B cell (primary cell): ENCODE measurements at places on chromosomes 13 and 19. TPM values are rescaled to one million over a fixed set of nuclear protein-coding genes. Genes with fewer than 3 reads are reported as not detected.

TBXA2R gene
- 3.9 and 6.1 TPM in 2 replicates for total RNA-seq

LRCH1 gene
- total RNA-seq = 50.3 and 51.9 TPM in 2 replicates

TPP2 gene
- 51.1 and 56.6 TPM in 2 replicates for total RNA-seq

DNA sequence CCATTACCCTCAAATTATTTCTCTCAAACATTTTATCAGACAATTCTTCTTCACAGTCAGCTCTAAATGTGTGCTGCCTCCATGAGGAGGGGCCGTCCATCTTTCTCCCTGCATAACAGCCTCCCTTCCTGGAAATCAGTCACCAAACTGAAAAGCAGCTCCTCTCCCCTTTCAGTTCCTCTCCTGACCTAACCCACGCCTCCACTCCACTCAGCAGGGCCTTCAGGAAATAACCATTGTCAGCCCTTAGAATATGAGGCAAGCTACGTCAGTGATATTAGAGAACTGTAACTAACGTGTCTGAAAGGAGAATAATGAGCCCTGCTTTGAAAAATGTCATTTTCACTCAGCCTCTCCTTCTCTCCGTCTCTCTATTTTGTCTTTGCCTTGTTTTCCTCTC lies 116.2 kb downstream of the OLFM4 start:
- no peaks in the 10 kb centered on the region for H3K4me1 ChIP-seq
- no peaks in the 10 kb centered on the region for H3K27me3 ChIP-seq
- H3K27ac ChIP-seq = no peak overlapping the region
- no peak overlapping the region for H3K4me3 ChIP-seq

DNA sequence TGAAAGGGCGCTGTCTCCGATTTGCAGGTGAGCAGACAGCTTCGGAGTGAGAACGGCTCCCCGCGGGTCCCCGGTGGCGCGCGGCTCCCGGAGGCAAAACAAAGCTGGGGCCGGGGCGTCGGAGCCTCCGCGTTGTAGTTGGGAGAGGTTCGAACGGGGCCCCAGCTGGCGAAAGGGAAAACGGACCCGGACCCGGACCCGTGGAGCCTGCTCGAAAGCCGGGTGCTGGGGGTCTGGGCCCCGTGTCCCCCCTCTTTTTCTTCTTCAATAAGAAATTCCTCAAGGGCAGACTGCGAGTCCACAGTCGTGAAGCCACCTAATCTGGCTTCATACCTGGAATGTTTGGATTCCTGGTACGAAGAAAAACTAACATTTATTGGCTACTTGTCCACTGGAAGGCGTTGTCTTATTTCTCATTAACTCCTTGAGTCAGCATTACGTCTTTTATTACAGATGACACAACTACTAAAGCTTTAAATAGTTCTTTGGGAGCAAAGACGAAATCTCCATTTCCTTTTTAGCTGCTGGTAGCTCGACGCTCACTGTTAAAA lies 632 bp upstream of the MTIF3 start:
- H3K27me3 ChIP-seq = no peaks in the 10 kb centered on the region
- peak overlapping the region; percentile 98 for H3K27ac ChIP-seq
- peak overlapping the region; percentile 90 for H3K4me3 ChIP-seq
- no peaks in the 10 kb centered on the region for H3K36me3 ChIP-seq

DNA sequence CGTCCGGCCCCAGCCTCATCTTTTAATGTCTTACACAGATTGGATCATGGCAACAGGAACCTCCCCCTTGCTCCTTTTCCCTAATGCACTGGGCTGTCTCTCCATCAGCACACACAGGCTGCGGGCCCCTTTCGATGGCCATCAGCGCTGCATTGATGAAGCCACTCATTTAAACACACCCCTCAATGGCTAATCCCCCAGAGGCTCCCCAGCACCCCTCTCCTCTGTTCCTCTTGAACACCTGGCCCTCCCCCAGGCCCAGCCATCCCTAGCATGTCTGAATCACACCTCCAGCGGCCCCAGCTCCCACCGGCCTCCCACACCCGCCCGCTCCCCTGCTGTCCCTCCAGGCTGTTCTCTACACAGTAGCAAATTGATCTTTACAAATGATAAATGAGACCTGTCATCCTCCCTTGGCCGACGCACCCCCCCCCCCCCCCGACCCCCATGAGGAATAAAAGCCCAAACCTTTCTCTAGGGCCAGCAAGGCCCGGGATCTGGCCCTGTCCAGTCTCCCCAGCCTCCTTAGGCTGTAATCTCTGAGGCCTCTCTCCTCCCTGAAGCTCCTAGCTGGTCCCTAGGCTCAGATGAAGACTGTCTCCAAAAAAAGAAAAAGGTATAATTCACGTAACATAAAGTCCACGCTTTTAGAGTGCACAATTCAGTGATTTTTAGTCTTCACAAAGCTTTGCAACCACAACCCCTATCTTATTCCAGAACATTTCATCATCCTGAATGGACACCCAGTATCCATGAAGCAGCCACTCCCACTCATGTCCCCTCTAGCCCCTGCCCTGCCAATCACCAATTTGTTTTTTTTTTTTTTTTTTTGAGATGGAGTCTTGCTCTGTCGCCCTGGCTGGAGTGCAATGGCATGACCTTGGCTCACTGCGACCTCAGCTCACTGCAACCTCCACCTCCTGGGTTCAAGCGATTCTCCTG lies 7.4 kb downstream of the RPL28 start:
- H3K36me3 ChIP-seq = peaks cover 34% of the 10 kb centered on the region
- H3K27me3 ChIP-seq = no peaks in the 10 kb centered on the region
- peaks cover 9% of the 10 kb centered on the region for H3K4me1 ChIP-seq
- DNase-seq = no peak
- H3K27ac ChIP-seq = no peak overlapping the region

DNA sequence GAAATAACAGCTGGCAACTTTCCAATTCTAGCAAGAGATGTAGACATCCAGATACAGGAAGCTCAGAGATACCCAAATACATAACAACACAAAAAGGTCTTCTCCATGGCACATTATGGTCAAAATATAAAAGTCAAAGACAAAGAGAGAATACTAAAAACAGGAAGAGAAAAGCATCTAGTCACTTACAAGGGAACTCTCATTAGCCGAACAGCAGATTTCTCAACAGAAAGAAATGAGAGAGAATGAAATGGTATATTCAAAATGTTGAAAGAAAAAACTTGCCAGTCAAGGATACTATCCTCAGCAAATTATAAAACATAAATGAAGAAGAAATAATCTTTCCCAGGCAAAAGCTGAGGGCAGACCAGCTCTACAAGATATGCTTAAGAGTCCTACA lies 12.4 kb downstream of the ZNF780A start:
- H3K27ac ChIP-seq = no peak overlapping the region
- peaks cover 40% of the 10 kb centered on the region for H3K36me3 ChIP-seq
- no peak for DNase-seq
- H3K4me3 ChIP-seq = no peak overlapping the region
- no peaks in the 10 kb centered on the region for H3K27me3 ChIP-seq
- H3K4me1 ChIP-seq = peaks cover 5% of the 10 kb centered on the region

DNA sequence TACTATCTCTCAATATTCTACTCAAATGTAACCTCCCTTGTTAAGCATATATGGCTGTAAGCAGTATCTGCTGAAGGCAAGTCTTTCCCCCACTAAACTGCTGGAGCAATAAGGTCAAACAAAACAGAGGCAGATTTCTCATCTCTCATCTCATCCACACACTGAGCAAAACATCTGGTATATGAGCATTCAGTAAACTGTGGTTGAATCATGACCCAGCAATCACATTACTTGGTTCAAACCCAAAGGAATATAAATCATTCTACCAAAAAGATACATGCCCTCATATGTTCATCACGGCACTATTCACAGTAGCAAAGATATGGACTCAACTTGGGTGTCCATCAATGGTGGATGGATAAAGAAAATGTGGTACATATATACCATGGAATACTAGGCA lies 344.4 kb downstream of the SUCLA2 start:
- no peak for DNase-seq
- no peaks in the 10 kb centered on the region for H3K27me3 ChIP-seq
- no peaks in the 10 kb centered on the region for H3K36me3 ChIP-seq
- H3K4me1 ChIP-seq = no peaks in the 10 kb centered on the region
- no peak overlapping the region for H3K27ac ChIP-seq

DNA sequence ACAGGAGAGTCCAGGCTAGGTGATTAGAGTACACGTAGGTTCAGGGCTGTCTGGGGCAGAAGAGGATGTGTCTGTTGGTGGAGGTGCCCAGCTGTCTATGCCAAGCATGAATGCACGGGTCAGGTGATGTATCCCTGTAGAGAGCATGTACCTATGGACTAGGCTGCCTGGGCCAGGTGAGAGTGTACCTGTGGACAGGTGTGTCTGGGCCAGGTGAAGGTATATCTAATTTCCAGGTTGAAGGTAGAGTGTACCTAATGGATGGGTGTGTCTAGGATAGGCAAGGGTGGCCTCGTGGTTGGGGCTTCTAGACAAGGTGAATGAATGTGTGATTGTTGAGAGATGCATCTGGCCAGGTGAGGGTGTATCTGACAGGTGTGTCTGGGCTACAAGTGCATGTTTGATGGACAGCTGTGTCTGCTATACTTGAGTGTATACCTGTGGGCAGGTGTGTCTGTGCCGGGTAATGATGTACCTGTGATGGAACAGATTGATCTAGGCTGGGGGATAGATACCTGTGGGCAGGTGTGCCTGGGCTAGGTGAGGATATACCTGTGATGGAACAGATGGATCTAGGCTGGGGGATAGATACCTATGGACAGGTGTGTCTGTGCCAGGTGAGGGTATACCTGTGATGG lies 15.5 kb upstream of the ZNF414 start:
- H3K27ac ChIP-seq = no peak overlapping the region
- H3K4me3 ChIP-seq = no peak overlapping the region
- H3K27me3 ChIP-seq = no peaks in the 10 kb centered on the region
- DNase-seq = no peak
- H3K36me3 ChIP-seq = peaks cover 3% of the 10 kb centered on the region

GRCh38 chr19:31276831-31277230 lies 72.4 kb downstream of the TSHZ3 start:
- H3K4me1 ChIP-seq = no peaks in the 10 kb centered on the region
- no peak overlapping the region for H3K27ac ChIP-seq
- H3K4me3 ChIP-seq = no peak overlapping the region
- H3K27me3 ChIP-seq = no peaks in the 10 kb centered on the region
- no peak for DNase-seq
- no peaks in the 10 kb centered on the region for H3K36me3 ChIP-seq

DNA sequence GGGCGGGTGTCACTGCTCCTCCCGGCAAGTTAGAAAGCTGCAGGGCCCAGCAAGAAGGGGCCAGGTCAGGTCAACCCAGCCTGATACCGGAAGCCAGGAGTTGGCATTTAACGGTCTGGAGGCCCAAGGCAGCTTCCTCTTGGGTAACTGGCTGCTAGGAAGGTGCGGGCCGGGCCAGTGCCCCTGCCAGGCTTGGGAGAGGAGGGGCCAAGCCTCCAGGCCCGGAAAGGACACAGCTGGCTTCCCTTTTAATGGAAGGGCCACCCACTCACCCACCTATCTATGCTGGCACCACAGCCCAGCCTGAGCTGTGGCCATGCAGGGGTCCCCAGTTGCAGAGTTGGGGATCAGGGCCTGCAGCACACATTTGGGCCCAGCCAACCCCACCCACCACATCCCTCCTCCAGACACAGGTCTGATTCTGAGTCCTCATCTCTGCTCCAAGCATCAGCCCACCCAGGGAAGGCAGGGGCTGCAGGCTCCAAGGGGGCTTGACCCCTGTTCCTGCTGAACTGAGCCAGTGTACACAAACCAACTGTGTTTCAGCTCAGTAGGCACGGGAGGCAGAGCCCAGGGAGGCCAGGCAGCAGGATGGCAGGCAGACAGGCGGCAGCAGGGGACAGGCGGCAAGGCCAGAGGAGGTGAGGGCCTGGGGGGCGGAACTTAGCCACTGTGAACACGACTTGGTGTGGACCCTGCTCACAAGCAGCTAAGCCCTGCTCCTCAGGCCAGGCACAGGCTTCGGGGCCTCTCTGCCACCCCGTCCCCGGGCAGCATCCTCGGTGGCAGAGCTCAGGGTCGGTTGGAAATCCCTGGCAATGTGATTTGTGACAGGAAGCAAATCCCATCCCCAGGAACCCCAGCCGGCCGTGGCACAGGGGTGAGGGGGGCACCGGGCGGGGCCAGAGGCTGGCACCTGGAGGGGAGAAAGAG lies 40.8 kb downstream of the ZSWIM4 start:
- peak overlapping the region; percentile 92 for H3K27ac ChIP-seq
- H3K4me3 ChIP-seq = no peak overlapping the region
- peaks cover 69% of the 10 kb centered on the region for H3K4me1 ChIP-seq
- DNase-seq = peak; percentile 69

GRCh38 chr13:85528491-85529217 lies 270.6 kb downstream of the SLITRK6 start:
- no peaks in the 10 kb centered on the region for H3K4me1 ChIP-seq
- H3K4me3 ChIP-seq = no peak overlapping the region
- H3K27me3 ChIP-seq = no peaks in the 10 kb centered on the region
- no peak for DNase-seq

GRCh38 chr13:113161433-113161832 lies 3.0 kb downstream of the PROZ start:
- no peaks in the 10 kb centered on the region for H3K4me1 ChIP-seq
- no peak for DNase-seq
- no peaks in the 10 kb centered on the region for H3K27me3 ChIP-seq
- no peak overlapping the region for H3K4me3 ChIP-seq
- no peaks in the 10 kb centered on the region for H3K36me3 ChIP-seq

DNA sequence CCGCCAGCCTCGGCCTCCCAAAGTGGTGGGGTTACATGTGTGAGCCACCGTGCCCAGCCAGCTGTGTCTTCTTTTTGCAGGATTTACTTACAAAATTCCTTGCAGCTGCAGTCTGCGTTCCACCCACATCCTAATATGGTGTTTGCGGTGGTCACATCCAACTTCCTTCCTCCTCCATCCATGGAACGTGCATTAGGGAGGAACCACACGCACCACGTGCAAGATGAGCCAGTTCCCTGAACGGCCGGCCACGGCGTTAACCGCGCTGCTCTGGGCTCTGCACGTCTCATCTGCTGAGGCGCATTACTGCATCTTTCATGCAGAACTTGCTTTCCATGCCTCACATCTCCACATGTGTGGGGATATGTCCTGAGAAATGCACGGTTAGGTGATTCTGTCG lies 13.0 kb upstream of the SIGLEC11 start:
- H3K27ac ChIP-seq = no peak overlapping the region
- no peak overlapping the region for H3K4me3 ChIP-seq
- H3K27me3 ChIP-seq = peaks cover 3% of the 10 kb centered on the region
- peaks cover 28% of the 10 kb centered on the region for H3K36me3 ChIP-seq
- DNase-seq = no peak
